ENCODE measurements at places on chromosomes 7 and 10.

DNA sequence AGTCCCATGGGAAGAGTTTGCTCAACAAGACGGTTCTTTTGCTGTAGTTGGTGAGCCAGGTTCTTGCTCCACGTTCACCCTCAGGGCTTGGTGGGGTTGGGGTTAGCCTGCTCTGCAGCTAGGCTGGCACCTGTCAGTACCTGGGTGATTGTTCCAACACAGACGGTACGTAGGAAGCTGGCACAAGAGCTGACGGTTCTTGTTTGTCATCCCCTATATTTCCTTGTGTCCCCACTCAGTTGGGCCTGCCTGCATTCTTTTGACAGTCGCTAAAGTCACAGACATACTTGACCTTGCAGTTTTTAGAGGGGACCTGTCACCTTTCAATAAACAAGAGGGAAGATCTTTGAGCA lies 40.2 kb upstream of the SYPL1 start:
- DNase-seq: no peak

DNA sequence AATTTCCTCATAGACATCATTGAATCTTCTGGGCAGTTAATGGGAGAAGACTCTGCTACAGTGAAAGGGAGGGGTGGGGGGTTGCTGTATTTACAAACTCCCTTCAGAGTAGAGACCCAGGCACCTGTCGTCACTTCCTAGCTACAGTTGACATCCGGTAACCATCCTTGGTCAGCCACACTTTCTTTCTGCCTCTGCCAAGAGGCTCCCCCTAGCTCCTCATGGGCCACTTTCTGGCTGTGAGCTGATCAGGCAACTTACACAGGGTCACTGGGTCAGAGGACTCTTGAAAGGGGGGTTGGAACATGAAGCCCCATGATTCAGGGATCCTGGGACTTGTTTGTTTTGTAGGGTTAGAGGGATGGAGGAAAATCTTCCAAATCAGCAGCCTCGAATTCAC lies 1.2 kb downstream of the TECPR1 start:
- DNase-seq: no peak

DNA sequence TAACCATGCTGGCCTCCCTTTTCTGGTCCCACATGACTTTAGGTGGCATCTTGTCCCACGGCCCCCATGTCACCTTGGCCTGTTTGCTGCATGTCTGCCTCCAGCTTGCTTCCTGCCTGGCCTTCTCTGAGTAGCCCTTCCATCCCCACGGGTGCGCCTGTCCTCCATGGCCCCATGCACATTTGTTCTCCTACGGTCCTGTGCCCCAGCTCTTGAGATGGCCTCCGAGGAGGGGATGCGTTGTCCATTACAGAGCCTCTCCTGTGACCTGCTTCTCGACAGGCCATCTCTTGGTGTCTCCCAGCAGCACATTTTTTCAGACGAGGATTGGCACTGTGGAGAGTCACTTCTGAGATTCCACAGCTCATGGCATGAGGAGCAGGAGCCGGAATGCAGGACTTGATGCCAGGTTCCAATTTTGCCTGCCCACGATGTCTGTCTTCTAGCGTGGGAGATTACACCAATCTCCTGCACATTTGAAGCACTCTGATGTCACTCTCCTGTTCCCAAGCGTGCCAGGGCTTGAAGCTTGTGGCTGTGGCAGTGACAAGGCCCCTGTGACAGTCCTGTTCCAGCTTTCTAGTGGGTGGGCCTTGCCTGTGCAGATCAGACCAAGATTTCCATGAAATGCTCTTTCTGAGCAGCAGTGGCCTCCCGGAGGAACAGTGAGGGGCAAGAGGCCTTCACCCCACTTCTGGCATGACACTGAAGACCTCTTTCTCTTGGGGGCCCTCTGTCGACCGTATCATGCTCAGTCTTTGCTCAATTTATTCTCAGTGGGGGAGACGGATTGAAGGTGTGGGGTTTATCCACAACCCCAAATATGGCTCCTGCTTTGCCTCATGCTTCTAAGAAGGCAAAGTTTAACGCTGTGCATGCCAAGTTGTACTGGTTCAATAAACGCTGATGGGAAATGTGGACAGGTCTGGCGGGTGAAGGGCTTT lies 13.4 kb downstream of the WDFY4 start:
- no peak for DNase-seq

- no peak for DNase-seq
Observed at GRCh38 chr7:132655131-132655727, 79.0 kb upstream of the PLXNA4 start.

DNA sequence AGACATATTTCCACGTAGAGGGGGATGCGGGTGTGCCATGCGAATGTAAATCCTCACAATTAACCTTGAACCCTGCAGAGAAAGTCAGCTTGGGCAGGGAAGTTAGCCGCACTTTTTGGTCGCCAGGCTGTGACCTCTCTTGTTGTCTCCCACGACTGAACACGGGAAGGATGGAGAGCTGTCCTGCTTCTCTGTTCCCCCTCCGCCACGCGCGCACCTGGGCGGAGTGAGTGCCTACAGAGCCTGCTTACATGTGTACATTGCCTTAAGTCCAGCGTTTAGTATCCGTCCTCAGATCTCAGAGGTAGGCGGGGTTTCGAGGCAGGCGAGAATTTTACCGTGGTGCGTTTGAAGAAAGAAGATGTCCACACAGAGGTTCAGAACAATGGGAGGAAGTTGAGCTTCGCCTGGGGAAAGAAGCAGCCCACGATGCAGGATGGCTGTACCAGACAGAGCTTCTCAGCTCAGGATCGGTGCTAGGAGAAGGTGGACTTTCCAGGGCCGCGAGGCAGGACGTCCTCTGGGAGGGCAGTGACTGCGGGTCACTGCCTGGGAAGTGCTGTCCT lies 482 bp upstream of the ERCC6 start:
- DNase-seq: no peak

DNA sequence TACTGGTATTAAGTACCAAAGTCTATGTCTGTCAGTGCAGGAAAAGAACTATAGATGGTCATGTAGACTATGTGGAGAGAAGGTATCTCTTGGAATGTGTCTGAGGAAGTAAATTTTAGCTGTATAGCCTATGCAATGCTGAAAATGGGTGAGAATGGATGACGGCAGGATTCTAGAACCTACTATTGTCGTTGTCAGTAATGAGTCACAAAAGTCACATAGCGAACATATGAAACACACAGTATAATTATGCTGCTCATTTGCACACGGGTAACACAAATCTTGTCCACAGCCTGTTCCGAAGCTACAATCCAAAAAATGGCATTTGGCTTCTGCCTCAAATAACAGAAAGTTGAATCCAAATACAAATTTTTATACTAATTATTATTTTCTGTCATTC lies 33.6 kb upstream of the KMT2E start:
- DNase-seq: no peak

Data from stimulated activated CD8-positive, alpha-beta memory T cell treated with anti-CD3 and anti-CD28 coated beads, Interleukin-7, amount 100 ng/mL, for 1 hour (primary cell).